Foreskin melanocyte (primary cell): ENCODE measurements at places on chromosomes 7 and 10.

- DNase-seq, result no peak
These were observed 6.7 kb upstream of the PRSS37 start for GRCh38 chr7:141847996-141848395.

DNA sequence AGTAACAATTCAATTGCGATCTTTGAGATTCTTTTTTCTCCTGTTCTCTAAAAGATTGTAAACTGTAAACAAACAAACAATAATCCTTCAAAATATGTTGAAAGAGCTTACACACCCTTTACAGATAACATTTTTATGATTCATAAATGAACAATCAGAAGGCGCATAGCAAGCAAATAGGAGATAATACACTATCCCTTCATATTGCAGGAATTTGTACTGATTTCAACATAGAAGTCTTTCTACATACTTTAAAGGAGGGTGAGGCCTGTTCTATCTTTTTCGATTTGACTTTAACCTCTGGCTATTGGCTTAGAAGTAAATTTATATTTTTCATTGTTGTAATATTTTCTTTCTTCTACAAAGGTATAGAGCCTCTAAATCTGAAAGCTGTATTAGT lies 57.2 kb downstream of the TFEC start:
- no peak for DNase-seq

- DNase-seq, result no peak
These were observed 6.4 kb downstream of the DPYSL4 start for GRCh38 chr10:132192991-132193665.

DNA sequence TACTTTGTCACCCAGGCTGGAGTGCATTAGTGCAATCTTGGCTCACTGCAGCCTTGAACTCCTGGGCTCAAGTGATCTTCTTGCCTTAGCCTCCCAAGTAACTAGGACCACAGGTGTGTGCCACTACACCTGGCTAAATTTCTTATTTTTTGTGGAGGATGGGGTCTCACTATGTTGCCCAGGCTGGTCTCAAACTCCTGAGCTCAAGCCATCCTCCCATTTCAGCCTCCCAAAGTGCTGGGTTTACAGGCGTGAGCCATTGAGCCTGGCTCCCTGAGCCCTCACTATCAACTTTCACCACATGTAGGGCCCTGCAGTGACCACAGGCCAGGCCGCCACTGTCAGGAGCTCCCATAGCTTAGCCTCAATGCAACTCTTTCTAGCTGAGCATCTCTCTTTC lies 110.2 kb downstream of the CUL2 start:
- DNase-seq, result no peak

- no peak for DNase-seq
These were observed 251.4 kb upstream of the RNF32 start for GRCh38 chr7:156389116-156389692.

DNA sequence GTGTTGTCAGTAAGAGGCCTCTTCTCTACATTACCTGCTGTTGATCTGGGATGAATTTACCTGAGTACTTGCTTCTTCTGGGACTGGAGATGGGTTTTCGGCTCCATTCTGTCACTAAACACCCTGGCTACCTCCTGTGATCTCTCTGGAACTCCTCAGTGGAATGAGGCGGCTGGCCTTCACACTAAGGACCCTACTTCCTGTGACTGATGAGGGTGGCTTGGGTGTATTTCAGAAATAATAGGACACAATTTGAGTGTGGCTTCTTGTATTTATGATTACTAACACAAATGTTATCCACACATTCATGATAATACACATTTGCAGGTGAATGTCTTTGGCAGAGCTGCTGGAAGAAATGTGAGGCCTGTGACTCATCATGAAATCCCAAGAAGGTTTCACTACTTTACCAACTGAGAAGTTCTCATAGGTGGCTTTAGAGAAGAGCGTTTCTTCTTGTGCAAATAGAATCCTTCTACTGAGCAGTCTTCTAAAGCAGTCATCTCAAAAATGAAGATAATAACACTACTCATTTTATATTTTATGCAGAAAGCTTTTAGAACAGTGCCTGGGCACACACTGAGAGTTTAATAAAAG lies 21.3 kb upstream of the EVX1 start:
- no peak for DNase-seq

GRCh38 chr7:107506674-107507339 lies 37.0 kb downstream of the GPR22 start:
- no peak for DNase-seq

DNA sequence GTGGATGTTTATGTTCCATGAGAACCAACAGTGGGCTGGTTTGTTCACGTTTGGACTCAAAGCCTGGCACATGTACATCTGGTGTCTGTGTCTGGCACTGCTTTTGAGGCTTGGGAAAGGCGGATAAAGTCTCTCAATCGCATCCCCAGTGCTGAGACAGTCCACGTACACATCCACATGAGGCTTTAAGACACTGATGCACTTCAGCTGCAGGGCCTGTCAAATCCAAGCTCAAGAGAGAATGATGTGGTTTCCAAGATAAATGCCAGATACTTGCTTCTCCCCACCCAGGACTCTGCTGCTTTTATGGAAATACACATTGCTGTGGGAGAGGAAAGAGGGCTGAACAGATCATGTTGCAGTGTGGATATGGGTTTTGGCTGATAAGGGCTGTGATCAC lies 178.4 kb downstream of the ADARB2 start:
- no peak for DNase-seq

- no peak for DNase-seq
These were observed 84.1 kb downstream of the POM121L12 start for GRCh38 chr7:53119514-53119941.

DNA sequence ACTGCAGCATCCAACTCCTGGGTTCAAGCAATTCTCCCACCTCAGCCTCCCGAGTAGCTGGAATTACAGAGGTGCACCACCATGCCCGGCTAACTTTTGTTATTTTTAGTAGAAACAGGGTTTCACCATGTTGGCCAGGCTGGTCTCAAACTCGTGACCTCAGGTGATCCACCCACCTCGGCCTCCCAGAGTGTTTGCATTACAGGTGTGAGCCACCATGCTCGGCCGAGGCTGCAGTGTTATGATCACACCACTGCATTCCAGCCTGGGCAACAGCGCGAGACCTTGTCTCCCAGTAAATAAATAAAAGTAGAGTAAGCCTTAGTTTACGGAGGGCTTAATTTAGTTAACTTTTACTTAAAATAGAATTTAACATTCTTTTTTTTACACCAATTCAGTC lies 23.7 kb upstream of the IGF2BP3 start:
- DNase-seq, result no peak

DNA sequence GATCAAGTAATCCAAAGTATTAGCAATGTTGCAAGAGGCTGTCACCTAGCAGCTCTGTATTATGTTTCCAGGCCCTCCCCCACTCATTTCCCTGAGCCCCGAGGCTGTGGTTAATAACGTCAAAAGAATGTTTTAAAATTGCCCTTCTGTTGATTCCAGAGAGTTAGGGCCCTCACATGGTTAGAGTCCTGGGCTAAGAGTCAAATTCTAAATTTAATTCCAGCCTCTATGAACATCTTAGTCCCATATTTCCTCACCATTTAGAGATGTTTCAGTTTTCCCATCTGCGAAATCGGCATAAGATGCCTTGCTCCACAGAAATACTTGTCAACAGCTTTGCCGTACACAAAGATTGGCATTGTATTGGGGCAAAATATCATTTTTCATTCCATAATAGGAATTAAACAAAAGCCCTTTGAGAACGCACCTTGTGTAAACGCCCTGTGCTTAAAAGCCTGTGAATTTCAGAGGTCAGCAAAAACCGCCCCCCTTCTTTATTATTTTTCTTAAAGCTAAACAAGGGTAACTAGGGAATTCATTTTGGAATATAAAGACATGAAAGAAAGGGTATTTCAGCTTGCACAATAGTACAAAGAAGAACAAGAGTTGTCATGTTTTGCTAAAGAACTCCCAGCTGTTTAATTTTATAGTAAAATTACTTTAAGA lies 135.8 kb downstream of the ARID5B start:
- DNase-seq, result peak; percentile 86

DNA sequence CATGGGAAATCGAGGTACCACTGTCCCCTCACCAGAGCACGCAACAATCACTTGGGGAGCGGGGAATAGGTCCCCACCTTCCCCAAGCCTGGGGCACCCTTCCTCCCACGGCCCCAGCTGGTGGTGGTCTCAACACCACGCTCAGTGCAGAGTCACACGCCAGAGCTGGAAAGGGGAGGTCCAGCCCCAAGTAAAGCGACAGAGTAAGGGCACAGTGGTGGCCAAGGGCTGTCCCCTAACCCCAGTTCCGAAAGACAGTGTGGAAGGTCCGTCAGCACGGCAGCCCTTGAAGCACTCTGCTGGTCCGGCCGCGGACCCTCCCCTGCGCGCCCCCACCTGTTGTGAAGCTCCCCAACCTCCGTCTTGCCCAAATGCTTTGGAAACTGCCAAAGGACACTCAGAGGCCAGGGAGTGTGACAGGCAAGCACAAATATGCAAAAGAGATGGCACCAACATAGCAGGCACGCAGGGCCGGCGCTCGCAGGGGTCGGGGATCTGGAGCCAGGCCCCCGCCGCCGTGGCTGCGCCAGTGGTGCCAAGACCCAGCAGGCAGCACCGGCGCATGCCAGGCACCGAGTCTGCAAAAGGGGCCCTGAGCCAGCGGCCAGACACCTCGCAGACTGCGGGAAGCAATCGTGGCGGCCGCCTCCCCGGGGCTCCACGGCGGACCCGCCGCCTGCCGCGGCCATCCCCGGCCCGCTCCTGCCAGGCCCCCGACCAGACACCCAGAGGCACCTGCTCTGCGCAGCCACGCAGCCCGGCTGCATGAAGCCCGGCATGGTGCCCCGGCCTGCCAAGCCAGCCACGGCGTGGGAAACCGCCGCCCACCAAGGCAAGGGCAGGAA lies 51.6 kb upstream of the SRRM3 start:
- DNase-seq, result no peak

GRCh38 chr10:113202011-113202410 lies 252.0 kb downstream of the TCF7L2 start:
- DNase-seq, result no peak

DNA sequence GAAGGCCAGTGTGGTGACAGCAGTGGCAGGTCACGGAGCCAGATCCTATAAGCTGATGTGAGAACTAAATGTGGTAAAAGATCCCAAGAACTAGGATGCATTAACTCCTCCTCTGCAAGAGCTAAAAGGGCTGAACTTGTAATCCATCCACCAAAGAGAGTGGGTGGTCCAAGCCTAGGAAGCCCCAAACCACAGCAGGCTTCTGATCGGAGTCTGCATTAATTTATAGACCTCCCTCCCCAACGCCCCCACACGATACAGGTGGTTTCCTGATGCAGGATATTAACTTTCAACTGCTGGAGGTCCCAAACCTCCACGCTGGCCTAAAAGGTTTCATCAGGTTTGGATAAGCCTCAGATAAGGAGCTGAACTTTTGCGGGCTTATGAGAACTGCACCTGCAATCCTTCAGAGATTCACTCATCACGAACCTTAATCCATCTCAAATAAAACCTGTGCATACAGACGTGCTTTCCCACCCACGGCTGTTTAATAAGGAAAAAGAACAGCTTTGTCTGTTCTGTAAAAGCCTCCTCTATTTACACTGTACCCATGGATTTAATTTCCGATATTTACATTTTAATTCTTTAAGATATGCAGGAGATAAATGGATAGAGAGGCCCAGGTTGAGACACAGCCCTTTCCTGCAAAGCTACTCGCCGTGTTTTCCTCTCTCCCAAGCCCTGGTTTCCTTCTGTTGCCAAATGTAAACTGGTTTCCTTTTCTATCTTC lies 74.9 kb downstream of the GFRA1 start:
- no peak for DNase-seq

- DNase-seq, result no peak
These were observed 55.0 kb downstream of the GBF1 start for GRCh38 chr10:102300278-102300843.

GRCh38 chr10:129187331-129187730 lies 279.7 kb upstream of the MGMT start:
- no peak for DNase-seq
